ENCODE measurements at places on chromosomes 16 and 17.

- DNase-seq: no peak
Measured at GRCh38 chr17:1651559-1651844, 1.8 kb upstream of the RILP start.

GRCh38 chr16:85465328-85466303 lies 147.5 kb upstream of the GSE1 start:
- DNase-seq: no peak

- DNase-seq: no peak
Measured at GRCh38 chr17:49226771-49227435, 3.7 kb downstream of the PHOSPHO1 start.

DNA sequence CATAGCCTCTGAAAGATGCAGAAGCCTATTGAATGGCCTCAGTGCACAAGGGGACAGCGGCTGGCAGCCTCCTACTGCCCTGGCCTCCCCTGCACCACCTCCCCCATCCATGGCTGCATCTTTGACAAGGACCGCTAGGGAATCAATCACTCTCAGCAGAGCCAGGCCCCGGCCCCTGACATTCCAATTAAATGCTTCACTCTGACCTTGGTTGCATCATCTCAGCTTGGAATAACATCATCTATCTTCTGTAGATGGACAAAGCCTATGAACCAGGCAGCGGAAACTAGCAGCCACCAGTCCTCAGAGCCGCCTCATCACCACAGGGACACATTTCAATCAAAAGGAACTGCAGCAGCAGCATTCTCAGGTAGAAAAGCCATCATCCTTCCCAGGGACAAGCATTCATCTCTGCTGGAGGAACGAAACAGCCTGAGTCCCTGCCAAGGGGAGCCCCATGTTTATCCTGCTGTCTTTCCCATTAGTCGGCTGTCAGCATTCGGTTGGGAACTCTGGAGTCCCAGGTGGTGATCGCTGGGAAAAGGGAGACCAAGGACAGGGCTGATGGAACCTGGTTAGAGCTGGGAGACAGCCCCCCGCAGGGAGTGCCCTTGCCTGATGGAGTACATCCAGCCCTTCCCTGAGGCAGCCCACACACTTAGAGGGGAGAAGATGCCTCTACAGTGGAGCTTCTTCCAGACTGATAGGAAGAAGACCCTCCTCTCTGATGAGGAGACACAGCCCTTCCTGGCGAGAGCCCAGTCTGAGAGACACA lies 11.5 kb upstream of the TMEM132E start:
- no peak for DNase-seq

DNA sequence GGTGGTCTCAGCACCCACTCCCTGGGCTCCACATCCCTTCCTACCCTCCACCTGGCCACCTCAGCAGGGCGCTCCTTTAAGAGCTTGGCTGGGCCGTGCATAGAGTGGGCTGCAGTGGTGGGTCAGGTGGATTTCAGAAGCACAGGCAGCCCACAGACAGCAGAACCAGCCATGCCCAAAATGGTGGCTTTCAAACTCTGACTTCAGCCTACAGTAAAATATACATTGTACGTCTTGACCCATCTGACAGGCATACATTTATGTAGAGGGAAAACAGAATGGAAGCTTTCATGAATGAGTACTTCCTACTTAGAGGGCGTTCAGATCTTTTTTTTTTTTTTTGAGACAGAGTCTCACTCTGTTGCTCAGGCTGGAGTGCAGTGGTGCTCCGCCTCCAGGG lies 26.0 kb upstream of the LASP1NB start:
- DNase-seq: no peak

DNA sequence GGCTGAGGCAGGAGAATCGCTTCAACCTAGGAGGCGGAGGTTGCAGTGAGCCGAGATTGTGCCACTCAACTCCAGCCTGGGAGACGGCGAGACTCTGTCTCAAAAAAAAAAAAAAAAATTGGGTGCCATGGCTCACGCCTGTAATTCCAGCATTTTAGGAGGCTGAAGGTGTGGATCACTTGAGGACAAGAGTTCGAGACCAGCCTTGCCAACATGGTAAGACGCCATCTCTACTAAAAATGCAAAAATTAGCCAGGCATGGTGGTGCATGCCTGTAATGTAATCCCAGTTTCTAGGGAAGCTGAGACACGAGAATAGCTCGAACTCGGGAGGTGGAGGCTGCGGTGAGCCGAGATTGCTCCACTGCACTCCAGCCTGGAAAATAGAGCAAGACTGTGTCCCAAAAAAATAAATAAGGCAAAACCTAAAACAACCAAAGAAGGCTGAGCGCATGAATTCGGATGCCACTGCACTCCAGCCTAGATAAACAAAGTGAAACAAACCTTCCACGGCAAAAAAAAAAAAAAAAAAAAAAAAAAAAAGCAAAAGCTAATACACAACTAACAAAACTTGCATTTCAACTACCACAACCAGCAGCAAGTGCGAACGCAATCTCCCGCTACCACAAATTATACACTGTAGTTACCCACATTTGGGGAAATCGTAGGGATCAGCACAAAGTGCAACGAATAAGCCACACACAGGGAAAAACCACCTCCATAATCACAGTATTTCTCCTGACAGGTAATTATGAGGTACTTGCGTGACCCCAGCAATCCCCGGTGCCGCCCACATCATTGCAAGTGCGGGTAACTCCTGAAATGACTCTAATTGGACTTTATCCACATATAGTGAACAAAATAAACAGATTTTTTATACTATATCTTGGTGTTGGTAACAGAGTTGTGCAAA lies 25.6 kb downstream of the TEX14 start:
- DNase-seq: no peak

DNA sequence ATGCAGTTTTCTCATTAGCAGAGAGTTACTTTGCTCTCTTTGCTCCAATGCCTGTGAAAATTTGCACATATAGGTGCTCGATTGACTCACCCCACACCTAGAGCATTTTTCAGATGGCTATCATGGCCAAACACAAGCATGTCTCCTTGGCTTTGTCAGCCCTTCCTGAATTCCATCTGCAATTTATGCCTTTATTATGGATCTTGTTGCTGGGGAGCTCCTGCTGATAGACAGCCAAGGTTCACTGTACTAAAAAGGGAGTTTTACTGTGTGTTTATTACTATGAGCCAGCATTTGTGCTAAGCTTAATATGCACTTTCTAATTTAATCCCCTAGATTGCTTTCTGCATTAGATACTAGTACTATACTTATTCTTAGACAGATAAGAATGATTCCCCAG lies 93.3 kb downstream of the TOX3 start:
- DNase-seq: no peak

- no peak for DNase-seq
Measured at GRCh38 chr17:71976011-71976649, 144.7 kb upstream of the SOX9 start.

- DNase-seq: no peak
Measured at GRCh38 chr17:7325031-7325528, 4.1 kb downstream of the NEURL4 start.

GRCh38 chr16:24846548-24847357 lies 990 bp downstream of the SLC5A11 start:
- DNase-seq: no peak

- DNase-seq: no peak
Measured at GRCh38 chr16:57862698-57863433, 60.6 kb upstream of the KIFC3 start.

- no peak for DNase-seq
Measured at GRCh38 chr16:22314661-22315626, 17.7 kb downstream of the POLR3E start.

GRCh38 chr16:9966569-9967157 lies 215.6 kb downstream of the GRIN2A start:
- no peak for DNase-seq

DNA sequence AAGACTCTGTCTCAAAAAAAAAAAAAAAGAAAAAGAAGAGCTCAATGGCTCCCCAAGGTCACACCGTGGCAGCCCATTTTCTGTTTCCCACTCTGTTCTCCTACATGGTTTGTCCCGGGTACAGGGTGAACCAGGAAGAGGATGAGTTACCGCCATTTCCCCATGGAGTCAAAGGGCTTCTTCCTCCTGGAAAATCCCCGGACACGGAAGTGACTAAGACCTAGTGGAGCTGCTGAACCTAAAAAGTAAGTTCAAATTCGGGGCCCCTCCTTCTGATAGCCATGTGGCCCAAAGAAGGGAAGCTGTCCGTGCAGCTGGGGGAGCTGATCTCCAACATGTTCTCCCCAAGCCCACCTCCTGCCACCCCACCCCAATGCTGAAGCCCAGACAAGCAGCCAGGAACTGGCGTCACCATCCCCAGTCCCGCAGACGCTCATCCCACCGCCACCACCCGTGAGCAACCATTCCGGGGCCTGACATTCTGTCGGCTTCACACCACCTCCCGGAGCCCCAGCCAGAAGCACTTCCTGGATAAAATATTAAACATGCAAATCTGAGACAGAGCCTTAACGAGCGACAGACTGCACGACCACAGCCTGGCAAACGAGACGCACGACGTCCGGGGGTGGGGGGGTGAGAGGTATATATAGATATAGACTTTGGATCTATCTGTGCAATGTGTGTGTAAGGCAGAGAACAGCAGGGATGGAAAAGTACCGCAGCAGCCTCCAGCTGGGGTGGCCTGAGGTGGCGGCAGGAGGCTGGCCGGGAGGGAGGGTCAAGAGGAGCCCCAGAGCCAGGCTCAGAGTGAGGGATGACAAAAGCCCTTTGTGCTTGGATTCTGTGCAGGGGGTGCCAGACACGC lies 17.6 kb downstream of the EPOP start:
- no peak for DNase-seq

DNA sequence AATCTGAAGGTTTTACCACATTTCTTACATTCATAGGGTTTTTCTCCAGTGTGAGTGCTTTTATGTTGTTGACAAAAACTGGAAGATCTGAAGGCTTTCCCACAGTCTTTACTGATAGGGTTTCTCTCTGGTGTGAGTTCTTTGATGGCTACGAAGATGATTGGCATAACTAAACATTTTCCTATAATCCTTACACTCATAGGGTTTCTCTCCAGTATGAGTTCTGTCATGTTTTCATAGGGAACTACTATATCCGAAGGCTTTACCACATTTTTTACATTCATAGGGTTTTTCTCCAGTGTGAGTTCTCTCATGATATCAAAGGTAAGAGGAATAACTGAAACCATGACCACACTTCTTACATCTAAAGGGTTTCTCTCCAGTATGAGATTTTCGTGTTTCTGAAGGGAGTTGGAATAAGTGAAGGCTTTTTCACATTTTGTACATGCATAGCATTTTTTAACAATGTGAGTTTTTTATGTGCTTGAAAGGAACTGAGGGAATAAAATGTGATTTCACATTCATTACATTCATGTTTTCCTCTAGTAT lies 1987.7 kb downstream of the TP53TG3F start:
- DNase-seq: no peak

- no peak for DNase-seq
Measured at GRCh38 chr16:83967838-83968305, at the start of gene NECAB2. Gene NECAB2 (plus strand): TSS chr16:83968244. CDS start chr16:83968649, 405 bp downstream.
